ENCODE measurements at places on chromosomes 5 and 9.
A peak's percentile ranks its signal among the peaks of the same experiment; 100 is the strongest.

GRCh38 chr9:8430945-8431344 is 631.4 kb upstream of the DMAC1 start:
- H3K4me3 ChIP-seq: no peak overlapping the region
- DNase-seq: no peak
- no peaks in the 10 kb centered on the region for H3K4me1 ChIP-seq

DNA sequence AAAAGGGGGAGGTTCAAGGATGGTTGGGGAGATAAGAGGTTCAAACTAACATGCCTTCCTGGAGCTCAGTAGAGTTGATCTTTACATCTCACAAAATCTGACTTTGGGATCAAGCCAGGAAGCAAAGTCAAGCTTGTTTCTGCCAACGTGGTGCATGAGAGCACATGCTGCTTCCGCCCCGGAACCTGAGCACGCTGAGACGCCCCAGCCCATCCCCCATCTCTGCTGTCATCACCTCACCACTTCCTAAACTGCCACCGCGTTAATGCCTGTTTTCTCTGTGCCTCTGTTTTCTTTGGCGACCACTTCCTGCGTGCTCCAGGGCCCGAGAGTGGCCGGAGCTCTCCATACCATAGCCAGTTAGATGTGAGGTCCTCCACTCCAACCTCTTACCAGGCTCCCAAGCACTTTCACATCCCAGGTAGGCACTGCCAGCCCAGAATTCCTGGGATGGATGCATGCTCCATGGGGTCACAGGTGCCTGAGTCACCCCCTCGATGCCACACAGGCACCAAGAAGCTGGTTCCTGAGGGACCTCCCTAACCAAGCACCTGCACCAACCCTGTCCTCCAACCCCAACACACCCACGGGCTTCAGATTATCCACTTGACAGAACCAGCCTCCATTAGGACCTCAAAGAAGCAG is 31.2 kb upstream of the AFAP1L1 start:
- DNase-seq: no peak
- no peaks in the 10 kb centered on the region for H3K36me3 ChIP-seq
- no peak overlapping the region for H3K4me3 ChIP-seq

- no peaks in the 10 kb centered on the region for H3K4me1 ChIP-seq
- H3K27ac ChIP-seq: no peak overlapping the region
- H3K36me3 ChIP-seq: no peaks in the 10 kb centered on the region
- DNase-seq: no peak
- H3K27me3 ChIP-seq: no peaks in the 10 kb centered on the region
Measured at GRCh38 chr5:1908931-1909330, 26.2 kb upstream of the IRX4 start.

GRCh38 chr5:76177978-76178377 is 94.8 kb downstream of the SV2C start:
- H3K27me3 ChIP-seq: no peaks in the 10 kb centered on the region
- H3K27ac ChIP-seq: no peak overlapping the region
- H3K36me3 ChIP-seq: no peaks in the 10 kb centered on the region
- H3K4me3 ChIP-seq: no peak overlapping the region
- no peaks in the 10 kb centered on the region for H3K4me1 ChIP-seq
- DNase-seq: no peak

- H3K36me3 ChIP-seq: no peaks in the 10 kb centered on the region
- H3K27ac ChIP-seq: no peak overlapping the region
- H3K4me3 ChIP-seq: no peak overlapping the region
- peaks cover 51% of the 10 kb centered on the region for H3K4me1 ChIP-seq
- H3K27me3 ChIP-seq: peaks cover 24% of the 10 kb centered on the region
Measured at GRCh38 chr5:1879292-1880263, 3.1 kb downstream of the IRX4 start.

DNA sequence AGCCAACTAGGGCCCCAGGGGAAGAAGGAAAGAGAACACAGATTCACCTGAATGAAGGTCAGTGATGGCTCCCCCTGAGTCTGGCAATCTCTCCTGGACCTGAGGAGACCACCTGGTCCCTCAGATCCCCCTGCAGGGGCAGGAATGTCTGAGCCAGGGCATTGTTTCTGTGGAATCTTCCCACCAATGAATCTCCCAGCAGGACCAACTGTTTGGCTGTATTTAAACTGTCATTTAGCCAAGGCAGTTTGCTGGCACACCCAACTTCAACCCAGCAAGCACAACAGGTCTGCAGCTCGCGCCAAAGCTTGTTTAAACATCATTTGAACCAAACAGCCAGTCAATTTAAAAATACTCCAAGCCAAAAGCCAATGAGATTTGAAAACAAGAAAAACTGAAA is 92.6 kb downstream of the SH3TC2 start:
- peaks cover 62% of the 10 kb centered on the region for H3K4me1 ChIP-seq
- H3K27me3 ChIP-seq: no peaks in the 10 kb centered on the region
- no peaks in the 10 kb centered on the region for H3K36me3 ChIP-seq
- H3K4me3 ChIP-seq: no peak overlapping the region
- peak overlapping the region; percentile 26 for H3K27ac ChIP-seq
- no peak for DNase-seq

- no peaks in the 10 kb centered on the region for H3K36me3 ChIP-seq
- DNase-seq: no peak
- no peaks in the 10 kb centered on the region for H3K27me3 ChIP-seq
- no peak overlapping the region for H3K27ac ChIP-seq
- peaks cover 12% of the 10 kb centered on the region for H3K4me1 ChIP-seq
Measured at GRCh38 chr9:114958021-114958843, 27.8 kb upstream of the TNFSF8 start.

GRCh38 chr5:15807871-15808270 is 307.9 kb downstream of the FBXL7 start:
- no peak overlapping the region for H3K27ac ChIP-seq
- H3K27me3 ChIP-seq: no peaks in the 10 kb centered on the region
- peaks cover 13% of the 10 kb centered on the region for H3K4me1 ChIP-seq
- DNase-seq: no peak
- H3K36me3 ChIP-seq: no peaks in the 10 kb centered on the region

DNA sequence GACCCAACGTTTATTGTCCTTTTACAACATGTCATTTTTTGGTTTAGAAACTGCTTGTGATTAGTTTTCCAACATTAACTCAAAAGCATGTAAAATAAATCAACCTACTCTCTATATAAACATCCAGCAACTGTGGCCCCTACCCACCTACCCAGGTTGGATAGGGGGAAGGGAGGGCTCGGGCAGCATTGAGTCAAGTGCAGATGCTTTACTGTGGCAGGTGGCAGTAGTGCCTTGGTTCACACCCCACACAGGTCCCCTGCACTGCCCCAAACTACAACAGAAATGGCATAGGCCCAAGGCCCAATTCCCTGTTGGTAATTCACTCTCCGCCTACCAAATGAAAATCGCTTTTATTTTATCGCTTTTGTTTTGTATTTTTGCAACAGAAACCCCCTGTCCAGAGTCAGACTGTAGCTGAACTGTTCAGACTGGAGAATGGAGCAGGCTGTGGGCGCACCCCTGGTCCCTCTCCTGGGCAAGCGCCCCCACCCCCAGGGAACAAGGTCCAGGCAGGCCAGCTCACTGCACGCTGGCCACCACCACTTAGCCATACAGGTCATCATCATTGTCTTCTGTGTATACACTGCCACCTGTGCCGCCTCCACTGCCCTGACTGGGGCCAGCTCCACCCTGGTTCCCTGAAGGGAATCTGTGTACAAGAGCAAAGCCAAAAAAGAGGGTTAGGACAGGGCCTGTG is 15.7 kb downstream of the VCP start:
- H3K27me3 ChIP-seq: no peaks in the 10 kb centered on the region
- H3K4me3 ChIP-seq: no peak overlapping the region
- no peak overlapping the region for H3K27ac ChIP-seq
- H3K4me1 ChIP-seq: no peaks in the 10 kb centered on the region
- no peaks in the 10 kb centered on the region for H3K36me3 ChIP-seq

DNA sequence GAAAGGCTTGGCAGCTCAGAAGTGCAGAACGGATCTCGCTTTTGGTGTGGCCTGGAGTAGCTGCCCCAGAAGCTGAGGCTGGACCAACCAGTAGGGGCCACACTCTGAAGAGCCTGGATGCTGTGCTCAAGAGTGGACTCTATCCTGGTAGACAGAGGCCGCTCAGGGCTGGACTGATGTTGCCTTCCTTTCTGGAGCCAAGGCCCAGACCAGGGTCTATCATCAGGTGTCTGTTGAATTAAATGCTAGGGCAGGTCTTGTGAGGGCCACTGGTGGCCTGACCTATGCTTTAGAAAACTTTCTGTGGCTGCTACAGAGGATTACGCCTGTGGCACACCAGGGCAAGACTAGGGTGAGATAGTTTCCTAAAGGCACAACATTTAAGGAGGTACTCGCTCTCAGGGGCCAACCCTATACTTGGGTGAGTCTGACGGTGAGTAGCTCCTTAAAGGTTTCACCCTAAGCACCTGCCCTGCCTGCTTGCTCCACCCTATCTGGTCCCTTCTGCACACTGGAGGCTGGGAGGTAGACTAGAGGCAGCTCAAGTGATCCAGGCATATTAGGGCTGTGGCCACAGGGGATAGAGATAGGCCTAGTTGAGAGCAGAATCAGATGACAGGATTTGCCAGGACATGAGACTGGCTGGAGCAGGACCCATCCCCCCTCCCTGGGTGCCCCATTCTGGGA is 9.8 kb upstream of the IRF1 start:
- peaks cover 30% of the 10 kb centered on the region for H3K4me1 ChIP-seq
- no peak overlapping the region for H3K4me3 ChIP-seq
- H3K27me3 ChIP-seq: no peaks in the 10 kb centered on the region
- H3K27ac ChIP-seq: peak overlapping the region; percentile 17
- H3K36me3 ChIP-seq: no peaks in the 10 kb centered on the region

- H3K4me1 ChIP-seq: no peaks in the 10 kb centered on the region
- H3K4me3 ChIP-seq: no peak overlapping the region
- H3K36me3 ChIP-seq: no peaks in the 10 kb centered on the region
- H3K27me3 ChIP-seq: no peaks in the 10 kb centered on the region
Measured at GRCh38 chr5:160507221-160507721, 85.6 kb downstream of the PTTG1 start.

DNA sequence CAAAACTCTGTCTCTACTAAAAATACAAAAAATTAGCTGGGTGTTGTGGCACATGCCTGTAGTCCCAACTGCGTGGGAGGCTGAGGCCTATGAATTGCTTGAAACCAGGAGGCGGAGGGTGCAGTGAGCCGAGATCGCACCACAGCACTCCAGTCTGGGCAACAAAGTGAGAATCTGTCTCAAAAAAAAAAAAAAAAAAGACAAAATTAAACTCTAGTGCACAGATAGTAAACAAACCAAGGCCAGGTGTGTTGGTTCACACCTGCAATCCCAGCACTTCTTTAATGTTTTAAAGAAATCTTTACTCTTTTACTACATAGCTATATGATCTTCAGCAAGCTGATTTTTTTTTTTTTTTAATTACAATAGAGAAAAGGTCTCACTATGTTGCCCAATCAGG is 8.4 kb downstream of the ZCCHC10 start:
- H3K4me3 ChIP-seq: no peak overlapping the region
- no peaks in the 10 kb centered on the region for H3K27me3 ChIP-seq
- H3K4me1 ChIP-seq: no peaks in the 10 kb centered on the region
- H3K36me3 ChIP-seq: no peaks in the 10 kb centered on the region

DNA sequence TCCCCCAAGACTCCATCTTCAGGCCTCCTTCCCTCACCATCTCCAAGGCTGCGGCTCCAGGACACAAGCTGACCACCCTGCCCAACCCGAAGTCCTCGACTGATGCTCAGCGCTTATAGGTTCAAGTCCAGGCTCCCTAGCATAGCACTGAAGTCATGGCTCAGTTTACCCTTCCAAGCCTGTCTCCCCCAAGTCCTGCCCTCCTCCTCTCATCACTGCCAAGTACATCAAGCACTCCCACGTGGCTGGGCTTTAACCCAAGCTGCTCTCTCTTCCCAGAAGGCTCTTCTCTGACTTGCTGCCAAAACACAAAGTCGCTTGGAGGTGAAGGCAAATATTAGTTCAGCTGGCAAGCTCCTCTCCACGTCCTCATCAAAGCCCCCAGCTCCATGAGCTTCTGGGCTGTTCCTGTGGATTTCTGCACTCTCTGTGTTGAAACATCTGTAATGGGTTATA is 22.1 kb upstream of the MARCHF6 start:
- peak overlapping the region; percentile 4 for H3K27ac ChIP-seq
- no peaks in the 10 kb centered on the region for H3K27me3 ChIP-seq
- no peaks in the 10 kb centered on the region for H3K36me3 ChIP-seq
- no peak overlapping the region for H3K4me3 ChIP-seq
- H3K4me1 ChIP-seq: peaks cover 53% of the 10 kb centered on the region

- H3K27me3 ChIP-seq: no peaks in the 10 kb centered on the region
- DNase-seq: no peak
- no peak overlapping the region for H3K27ac ChIP-seq
- no peaks in the 10 kb centered on the region for H3K4me1 ChIP-seq
- H3K36me3 ChIP-seq: no peaks in the 10 kb centered on the region
Measured at GRCh38 chr5:38695021-38695958, 138.8 kb upstream of the LIFR start.

DNA sequence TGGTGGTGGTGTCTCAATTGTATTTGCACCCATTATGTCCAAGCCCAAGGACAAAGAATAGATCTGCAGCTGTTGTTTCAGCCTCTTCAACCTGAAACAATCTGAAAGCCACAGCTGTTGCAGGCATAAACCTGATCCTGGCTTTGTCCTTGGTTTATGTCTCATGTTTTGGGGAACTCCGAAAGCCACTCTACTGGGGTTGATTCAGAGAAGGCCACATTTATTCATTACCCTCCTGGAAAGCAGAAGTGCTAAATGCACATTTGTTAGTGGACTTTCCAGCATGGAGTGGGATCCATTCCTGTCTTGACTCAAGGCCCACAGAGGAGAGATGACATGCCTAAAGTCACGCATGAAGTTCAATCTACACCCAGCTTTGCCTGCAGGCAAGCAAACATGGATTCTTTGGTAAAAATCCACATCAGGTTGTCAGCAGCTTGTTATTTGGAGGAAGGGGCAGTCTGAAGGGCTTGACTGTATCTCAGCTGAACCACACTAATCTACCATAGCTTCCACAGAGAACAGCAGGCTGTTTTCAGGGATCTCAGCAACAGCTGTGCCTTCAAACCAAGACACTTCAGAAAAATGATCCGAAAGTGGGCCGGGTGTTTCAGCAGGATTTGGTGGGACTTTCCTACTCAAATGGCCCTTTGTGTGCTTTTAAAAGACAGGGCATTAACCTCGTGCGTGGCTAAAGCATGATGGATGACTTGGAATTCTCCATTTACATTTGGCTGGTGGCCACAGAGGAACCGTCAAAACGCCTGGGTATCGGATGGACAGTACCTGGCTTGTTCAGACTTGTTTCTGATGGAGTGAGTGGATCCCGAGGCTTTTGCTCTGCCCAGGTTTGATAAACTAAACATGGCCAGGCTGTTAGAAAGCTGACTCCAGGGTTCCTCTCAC is 36.2 kb upstream of the ADAM19 start:
- DNase-seq: no peak
- no peak overlapping the region for H3K4me3 ChIP-seq
- no peaks in the 10 kb centered on the region for H3K27me3 ChIP-seq
- no peaks in the 10 kb centered on the region for H3K36me3 ChIP-seq

GRCh38 chr5:145178641-145179523 is 656.3 kb downstream of the PRELID2 start:
- no peak overlapping the region for H3K27ac ChIP-seq
- no peak for DNase-seq
- no peaks in the 10 kb centered on the region for H3K4me1 ChIP-seq
- no peaks in the 10 kb centered on the region for H3K27me3 ChIP-seq

DNA sequence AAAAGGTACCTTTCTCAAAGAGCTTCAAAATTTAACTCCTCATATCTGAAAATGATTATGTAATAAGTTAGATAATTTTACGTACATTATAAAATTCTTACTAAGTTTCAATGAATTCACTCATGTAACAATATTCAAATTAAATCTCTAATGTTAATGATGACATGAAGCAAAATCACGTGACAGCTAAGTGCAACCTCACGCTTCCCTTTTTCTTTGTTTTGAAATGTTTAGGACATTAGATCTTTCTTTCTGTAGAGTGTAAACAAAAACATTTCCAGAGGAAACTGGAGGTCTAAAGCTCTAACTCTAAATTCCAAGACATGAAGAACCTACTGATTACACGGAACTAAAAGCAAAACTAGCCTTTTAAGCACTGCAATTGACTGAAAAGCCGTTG is 227.3 kb upstream of the TBCA start:
- H3K27me3 ChIP-seq: no peaks in the 10 kb centered on the region
- H3K36me3 ChIP-seq: no peaks in the 10 kb centered on the region
- DNase-seq: no peak
- no peak overlapping the region for H3K27ac ChIP-seq
